ENCODE measurements at places on chromosomes 6 and 20.
A peak's percentile ranks its signal among the peaks of the same experiment; 100 is the strongest.

- no peak for DNase-seq
Measured at GRCh38 chr6:150934380-150934779, 68.9 kb downstream of the MTHFD1L start.

DNA sequence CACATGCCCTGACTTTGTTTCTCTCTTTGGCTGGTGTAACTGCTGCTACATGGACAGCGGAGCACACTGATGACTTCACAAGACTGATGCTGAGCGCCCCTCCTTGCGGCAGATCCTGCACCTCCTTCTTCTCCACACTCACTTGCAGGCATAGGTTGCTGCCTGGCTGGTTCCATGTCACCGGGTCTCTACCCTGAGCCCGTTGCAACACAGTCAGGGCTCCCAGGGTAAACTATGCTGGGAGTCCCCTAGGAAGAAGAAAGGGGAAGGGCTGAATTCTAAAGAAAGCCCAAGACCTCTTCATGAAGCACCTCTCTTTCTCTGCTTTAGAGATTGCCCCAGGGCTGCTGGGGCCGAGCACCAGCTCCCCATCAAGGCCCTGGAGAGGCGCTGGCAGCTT lies 83.3 kb upstream of the DUSP22 start:
- DNase-seq = no peak

DNA sequence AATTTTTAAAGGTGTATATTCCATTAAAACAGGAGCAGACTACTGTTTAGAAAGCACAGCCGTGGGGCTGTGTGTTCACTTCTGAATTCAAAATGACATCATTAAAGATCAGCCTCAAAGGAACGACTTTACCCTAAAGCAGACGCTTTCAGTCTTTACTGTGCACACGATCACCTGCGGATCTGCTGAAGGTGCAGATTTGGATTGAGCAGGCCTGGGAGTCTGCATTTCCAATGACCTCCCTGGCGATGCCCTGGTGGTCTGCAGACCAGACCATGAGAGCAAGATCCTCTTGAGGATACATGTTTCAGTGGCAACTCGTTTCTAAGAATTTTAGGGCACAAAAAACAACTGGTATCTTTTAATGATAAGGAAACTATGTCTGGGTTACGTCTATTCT lies 27.2 kb downstream of the TXNDC5 start:
- DNase-seq = no peak

DNA sequence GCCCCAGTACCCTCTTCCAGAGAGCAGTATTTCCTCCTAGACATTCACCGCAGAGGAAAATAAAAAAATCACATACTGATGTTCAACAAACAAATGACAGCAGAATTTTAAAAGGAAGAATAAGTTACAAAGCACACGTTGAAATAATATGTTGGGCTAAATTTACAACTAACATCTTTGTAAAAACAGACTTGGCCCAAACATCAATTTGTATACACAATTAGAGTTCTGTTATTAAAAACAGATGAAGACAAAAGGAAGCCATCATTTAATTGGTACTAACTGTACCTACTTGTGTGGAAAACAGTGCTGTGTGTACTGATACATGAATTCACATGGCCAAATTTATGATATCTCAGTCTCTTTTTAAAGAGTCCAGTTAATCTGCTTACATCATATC lies 46.3 kb downstream of the KIF6 start:
- DNase-seq = no peak

DNA sequence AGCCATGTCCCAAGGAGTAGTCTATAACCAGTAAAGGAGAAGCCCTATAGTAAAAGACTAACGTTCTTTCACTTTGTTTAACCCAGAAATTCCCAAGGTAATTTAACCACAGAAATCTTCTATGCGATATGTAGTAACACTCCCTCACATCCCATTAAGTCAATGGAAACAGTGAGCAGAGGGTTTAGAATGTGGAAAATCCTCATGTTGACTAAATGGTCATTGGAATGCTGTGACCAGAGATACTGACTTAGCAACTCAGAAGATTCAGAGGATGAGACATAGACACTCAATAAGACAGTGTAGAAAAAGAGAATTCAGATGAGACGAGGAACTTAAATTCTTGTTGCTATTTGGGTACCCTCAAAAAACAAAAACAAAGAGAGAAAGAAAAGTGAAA lies 562.2 kb upstream of the NOX3 start:
- no peak for DNase-seq

DNA sequence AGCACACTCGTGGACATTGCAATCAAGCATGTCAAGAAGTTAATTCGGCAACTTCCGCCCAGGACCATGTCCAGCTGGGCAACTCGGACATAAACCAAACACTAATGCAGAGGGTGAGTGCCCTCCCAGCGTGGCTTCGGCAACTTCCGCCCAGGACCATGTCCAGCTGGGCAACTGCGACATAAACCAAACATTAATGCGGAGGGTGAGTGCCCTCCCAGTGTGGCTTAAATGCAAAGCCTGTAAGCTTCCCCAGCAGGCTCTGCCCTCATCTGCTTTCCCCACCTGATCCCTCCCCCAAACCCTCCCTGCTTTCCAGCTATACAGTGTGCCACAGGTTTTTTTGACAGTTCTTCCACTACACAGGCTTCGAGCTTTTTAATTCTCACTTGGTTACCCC lies 143.4 kb downstream of the PXDC1 start:
- no peak for DNase-seq

DNA sequence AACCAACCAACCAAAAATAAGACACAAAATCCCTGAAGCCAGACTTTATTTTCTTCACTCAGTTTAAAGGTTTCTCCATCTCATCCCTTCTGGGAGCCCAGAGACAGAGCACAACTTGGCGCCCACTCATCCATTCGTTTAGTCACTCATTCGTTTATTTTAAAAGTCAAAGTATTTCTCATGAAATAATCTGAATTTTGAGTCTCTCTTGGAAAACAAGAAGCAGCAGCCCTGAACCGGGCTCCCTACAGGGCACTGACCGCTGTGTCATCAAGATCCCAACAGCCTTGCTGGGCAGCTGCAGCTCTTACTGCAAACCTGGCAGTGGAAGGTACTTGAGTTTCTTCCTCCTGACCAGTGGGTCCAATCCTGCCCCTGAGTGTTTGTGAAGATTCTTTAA lies 171.6 kb downstream of the THBS2 start:
- no peak for DNase-seq

GRCh38 chr6:17269840-17270239 lies 11.3 kb upstream of the RBM24 start:
- no peak for DNase-seq

- DNase-seq = peak; percentile 53
Measured at GRCh38 chr6:159969204-159969912, 476 bp downstream of the IGF2R start.

DNA sequence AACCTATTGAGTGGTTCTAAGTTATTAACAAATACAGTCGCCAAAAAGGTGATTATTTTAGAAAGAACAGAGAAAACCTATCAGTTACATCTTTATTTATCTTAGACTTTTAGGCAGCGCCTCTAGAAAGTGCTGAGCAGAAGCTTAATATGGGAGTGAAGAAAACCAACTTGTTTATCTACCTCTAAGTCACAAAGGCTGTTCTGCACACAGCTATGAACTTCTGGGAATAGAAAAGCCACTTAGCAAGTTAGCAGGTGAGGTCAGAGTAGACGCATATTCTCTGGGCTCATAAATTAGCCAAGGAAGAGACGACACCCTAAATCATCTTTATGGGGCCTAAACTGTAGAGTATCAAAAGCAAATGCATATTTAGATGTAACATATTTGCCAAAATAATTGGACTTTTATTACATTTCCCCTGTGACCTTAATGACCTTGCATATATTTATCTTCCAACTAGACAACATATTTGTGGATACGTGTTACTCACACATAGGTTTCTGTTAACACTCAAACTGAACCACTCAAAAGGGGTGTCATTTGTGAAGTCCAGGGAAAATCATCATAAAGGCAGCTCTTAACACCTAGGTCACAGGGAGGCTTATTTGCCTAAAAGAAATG lies 267.1 kb downstream of the ADGB start:
- no peak for DNase-seq

DNA sequence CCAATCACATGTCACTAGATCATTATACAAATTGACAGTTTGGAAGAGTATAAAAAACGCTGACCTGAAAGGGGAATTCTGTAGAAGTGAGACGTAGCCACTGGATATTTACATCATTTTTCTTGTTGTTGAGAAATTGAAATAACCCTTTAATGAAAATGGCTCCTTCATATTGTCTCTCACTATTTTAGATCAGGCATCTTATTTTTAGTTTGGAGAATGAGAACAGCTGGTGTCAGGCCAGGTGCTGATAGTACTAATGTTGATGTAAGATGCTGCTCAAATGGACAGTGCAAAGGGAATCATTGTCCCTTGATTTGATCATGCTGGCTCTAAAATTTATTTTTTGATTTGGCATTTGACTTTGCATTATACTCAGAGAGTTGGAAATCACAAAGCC lies 17.4 kb downstream of the NKAIN2 start:
- DNase-seq = no peak

DNA sequence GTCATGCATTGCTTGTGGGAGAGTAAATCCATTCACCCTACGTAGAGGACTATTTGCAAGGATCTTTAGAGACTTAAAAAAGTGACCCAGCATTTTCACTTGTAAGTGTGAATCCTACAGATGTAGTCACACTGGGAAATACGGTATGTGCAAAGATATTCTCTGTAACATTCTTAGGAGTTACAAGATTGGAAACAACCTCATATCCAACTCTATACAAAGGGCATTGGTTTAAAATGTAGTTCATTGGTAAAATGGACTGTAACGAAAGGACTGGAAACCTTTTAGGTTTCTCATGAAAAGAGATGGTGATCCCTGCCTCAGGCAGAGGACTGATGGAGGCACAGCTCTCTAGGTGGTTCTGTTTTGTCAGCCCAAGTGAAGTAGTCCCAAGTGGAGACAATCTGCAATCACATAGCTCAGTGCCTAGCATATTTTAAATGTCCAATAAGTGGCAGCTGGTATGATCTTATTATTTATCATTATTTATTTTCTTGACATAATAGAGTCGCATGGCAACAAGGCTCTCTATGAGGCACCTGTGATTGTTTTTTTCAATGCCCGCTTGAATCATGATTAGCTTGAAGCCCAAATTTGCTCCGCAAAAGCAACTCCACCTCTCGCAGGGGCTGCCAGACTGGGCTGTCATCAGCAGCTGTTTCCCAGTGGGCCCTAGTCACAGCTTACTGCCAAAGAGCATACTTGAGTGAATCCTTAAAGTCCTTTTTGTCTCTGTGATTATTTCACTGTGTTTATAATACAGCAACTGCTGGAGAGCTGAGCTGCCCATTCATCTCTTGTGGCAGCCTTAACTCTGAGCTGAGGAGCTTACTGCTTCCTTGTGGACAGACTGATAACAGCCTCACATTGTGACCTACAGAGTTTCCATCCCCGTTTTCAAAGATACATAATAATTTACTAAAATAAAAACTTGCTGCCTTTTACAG lies 19.8 kb upstream of the ENPP1 start:
- DNase-seq = no peak

DNA sequence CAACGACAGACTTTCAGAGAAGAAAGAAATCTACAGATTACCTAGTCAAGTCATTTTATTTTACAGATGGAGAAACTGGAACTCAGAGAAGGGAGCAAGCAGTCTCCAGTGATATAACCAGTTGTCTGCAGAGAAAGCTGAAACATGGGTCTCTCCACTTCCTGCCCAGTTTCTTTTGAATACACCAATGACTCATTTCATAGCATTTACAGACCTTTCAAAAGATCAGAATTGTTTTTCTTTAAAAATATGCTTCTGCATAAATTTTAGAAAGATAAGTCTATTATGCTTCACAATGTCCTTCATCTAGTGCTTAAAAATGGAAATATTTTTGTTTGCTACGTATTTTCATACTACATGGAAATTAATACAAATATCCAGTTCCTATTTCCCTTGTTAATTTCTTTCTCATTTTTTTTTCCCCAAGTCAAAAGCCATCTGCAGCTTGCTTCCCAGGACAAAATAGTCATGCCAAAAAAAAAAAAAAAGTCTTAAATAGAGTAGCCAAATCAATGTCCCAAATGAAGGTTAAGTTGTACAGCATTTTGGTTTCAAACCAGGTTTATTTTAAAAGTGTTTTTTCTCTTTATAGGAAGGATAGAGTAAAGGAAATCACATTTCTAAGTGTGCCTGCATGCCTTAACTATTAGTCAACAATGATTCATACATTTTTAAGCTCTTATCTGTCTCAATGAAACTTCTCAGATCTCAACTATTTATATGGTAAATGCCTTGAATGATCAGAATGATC lies 36.9 kb downstream of the ARHGAP18 start:
- no peak for DNase-seq

GRCh38 chr6:7697820-7698623 lies 27.9 kb upstream of the BMP6 start:
- DNase-seq = no peak
